ENCODE measurements at places on chromosomes 2 and 18.

GRCh38 chr2:51778806-51779205 lies 746.9 kb upstream of the NRXN1 start:
- no peak overlapping the region for H3K27ac ChIP-seq
- H3K4me1 ChIP-seq, result no peaks in the 10 kb centered on the region
- no peaks in the 10 kb centered on the region for H3K36me3 ChIP-seq
- no peaks in the 10 kb centered on the region for H3K27me3 ChIP-seq
- H3K4me3 ChIP-seq, result no peak overlapping the region
- DNase-seq, result no peak

DNA sequence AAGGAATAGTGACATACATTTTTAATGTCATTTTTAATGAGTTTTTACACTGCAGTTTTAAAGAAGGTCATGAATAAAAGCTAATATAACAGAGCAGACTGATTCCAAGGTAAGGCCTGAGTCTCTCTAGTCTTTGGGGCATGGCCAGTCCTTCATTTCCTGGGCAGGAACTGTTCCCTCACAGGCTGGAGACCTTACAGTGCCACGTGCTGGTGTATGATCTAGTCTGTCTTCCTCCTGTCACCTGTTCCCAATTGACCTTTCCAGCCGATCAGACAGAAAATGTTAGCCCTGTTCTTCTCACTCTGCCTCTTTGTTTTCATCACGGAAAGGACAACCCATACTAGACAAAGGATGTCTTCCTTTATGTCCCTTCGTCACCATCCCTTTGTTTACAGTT lies 33.6 kb downstream of the ZCCHC2 start:
- no peaks in the 10 kb centered on the region for H3K36me3 ChIP-seq
- H3K4me1 ChIP-seq, result no peaks in the 10 kb centered on the region
- no peak overlapping the region for H3K27ac ChIP-seq
- no peak overlapping the region for H3K4me3 ChIP-seq
- H3K27me3 ChIP-seq, result no peaks in the 10 kb centered on the region
- no peak for DNase-seq

DNA sequence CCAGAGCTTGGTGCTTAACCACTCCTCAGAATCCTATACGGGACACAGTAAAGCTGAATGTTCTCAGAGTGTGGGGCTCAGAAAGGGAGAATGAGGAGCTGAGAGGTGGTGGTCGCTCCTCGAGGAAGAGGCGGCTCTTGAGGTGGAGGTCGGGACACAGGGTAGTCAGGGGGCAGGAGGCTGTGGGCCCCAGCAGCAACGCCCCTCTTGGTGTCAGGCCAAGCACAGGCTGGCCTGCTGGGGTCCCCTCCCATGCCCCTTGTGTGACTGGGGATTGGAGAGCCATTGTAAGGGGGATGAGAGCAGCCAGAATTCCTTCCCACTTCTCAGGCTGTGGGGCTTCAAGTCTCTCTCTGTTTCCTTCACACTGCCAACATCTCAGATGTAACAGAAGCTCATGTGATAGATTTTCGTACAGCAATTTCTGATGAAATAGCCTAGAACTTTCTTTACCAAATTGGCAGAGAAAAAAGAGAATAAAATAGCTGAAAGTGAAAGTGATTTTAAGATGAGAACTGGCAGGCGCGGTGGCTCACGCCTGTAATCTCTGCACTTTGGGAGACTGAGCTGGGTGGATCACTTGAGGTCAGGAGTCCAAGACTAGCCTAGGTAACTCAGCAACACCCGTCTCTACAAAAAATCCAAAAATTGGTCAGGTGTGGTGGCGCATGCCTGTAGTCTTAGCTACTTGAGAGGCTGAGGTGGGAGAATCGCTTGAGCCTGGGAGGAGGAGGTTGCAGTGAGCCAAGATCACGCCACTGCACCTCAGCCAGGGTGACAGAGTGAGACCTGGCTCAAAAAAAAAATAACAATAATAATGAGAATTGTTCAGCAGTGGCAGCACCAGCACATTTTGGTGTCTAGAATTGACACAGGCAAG lies 61.1 kb upstream of the RPL31 start:
- H3K4me1 ChIP-seq, result no peaks in the 10 kb centered on the region
- no peak overlapping the region for H3K27ac ChIP-seq
- no peaks in the 10 kb centered on the region for H3K36me3 ChIP-seq
- no peaks in the 10 kb centered on the region for H3K27me3 ChIP-seq

DNA sequence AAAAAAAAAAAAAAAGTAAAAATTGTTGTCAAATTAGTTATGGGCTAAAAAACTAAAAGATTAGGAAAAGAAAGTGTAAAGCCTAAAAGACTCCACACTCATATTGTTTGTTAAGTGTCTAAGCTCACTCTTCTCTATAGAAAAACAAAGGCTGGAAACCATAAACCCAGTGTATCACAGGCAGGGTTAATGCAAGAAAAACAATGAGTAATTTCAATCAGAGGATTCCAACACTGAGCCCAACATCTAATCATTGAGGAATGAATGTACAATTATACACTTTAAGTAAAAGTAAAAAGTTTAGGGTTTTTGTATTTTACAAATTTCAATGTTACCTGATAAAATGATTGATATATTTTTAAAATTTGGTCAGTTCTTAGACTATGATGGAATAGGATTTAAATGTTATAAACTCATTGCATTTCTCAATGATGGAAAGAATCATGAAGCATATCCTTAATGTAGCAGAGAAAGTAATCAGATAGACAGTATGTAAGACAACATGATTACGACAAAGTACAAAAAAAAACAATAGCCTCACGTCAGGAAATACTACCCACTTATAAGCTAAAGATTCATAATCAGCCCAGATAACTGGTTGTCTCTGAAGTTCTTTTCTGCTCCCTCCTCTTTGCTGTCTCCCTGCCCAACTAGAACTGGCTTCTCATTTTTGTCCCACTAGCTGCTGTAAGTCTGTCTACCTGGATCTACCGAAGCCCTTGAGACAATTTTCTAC lies 44.5 kb upstream of the SP3 start:
- no peak overlapping the region for H3K4me3 ChIP-seq
- no peaks in the 10 kb centered on the region for H3K36me3 ChIP-seq
- peaks cover 19% of the 10 kb centered on the region for H3K4me1 ChIP-seq
- H3K27me3 ChIP-seq, result no peaks in the 10 kb centered on the region
- no peak for DNase-seq

DNA sequence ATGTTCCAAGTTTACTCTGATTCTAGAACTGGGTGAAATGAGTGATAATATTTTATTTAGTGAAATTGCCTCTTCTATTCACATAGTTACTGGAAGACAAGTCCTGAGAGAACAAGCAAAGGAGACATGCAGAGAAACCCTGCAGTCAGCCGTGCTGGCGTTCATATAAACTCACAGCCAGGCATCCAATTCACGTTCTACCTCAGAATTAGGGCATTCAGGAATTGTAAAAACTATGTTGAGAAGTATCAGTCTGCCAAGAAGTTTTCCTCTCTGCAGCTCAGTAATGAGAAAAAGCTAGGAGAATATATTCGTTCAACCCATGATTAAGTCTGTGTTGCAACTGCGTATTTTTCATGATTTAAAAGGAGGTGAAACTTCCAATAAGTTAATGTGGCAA lies 156.2 kb upstream of the DSEL start:
- H3K27me3 ChIP-seq, result no peaks in the 10 kb centered on the region
- H3K27ac ChIP-seq, result no peak overlapping the region
- no peak for DNase-seq
- no peaks in the 10 kb centered on the region for H3K36me3 ChIP-seq

GRCh38 chr2:64062840-64063239 lies 43.6 kb upstream of the VPS54 start:
- no peaks in the 10 kb centered on the region for H3K36me3 ChIP-seq
- no peak overlapping the region for H3K27ac ChIP-seq
- H3K27me3 ChIP-seq, result no peaks in the 10 kb centered on the region
- H3K4me1 ChIP-seq, result peaks cover 9% of the 10 kb centered on the region
- H3K4me3 ChIP-seq, result no peak overlapping the region

GRCh38 chr2:141767691-141768090 lies 363.1 kb downstream of the LRP1B start:
- H3K4me1 ChIP-seq, result no peaks in the 10 kb centered on the region
- H3K36me3 ChIP-seq, result no peaks in the 10 kb centered on the region
- no peak for DNase-seq
- no peaks in the 10 kb centered on the region for H3K27me3 ChIP-seq
- no peak overlapping the region for H3K27ac ChIP-seq

GRCh38 chr2:86225581-86225980 lies 26.3 kb downstream of the MRPL35 start:
- H3K27ac ChIP-seq, result no peak overlapping the region
- H3K36me3 ChIP-seq, result no peaks in the 10 kb centered on the region
- H3K4me1 ChIP-seq, result peaks cover 19% of the 10 kb centered on the region
- no peak for DNase-seq
